ENCODE measurements at places on chromosomes 16 and 17. TPM values are rescaled to one million over a fixed set of nuclear protein-coding genes. Genes with fewer than 3 reads are reported as not detected.

GRCh38 chr17:46732754-46733398, 85.6 kb downstream of the WNT3 start:
- DNase-seq = no peak

DNA sequence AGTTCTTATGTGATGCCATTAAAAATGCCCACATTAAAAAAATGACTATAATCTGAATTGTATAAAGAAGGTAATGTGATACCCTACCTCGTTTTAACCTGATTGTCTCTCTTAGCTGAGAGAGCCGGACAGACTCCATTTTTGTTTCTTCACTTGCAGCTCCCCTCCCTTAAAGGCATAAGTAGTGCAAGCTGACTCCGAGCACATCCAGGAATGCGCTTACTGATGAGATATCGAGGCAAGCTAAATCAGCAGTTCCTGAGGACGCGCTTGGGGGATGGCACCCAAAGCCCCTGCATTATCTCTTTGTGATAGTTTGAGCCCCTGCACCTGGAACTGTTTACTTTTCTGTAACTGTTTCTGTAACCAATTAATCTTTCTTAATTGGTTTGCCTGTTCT, 6.3 kb downstream of the KRT24 start:
- DNase-seq = no peak

DNA sequence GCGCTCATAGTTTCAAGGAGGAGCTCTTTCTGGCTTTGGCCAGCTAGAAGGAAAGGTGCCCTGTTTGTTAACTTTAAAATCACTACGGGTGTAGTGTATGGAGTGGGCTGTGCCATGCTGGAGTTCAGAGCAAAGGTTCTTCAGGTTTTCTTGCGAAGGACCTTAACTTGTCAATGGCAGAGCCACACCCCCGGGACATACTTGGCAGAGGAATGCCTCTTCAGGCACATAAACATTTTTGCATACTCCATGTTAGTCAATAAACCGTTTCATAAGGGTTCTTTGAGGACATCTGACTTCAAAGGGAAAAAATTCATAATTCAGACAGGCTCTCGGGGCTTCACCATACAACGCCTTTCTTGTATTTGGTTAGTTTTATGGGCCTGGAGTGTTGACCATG, 113.0 kb upstream of the PLCG2 start:
- DNase-seq = no peak

GRCh38 chr17:62652251-62653001, 25.0 kb downstream of the MRC2 start:
- no peak for DNase-seq

DNA sequence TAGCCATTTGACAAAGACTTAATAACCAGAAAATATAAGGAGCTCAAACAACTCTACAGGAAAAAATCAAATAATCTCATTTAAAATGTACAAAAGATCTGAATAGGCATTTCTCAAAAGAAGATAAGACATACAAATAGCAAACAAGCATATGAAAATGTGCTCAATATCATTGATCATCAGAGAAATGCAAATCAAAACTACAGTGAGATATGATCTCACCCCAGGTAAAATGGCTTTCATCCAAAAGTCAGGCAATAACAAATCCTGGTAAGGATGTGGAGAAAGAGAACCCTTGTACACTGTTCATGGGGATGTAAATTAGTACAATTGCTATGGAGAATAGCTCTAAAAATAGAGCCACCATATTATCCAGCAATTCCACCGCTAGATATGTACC, 43.1 kb downstream of the HSD17B2 start:
- DNase-seq = no peak

GRCh38 chr17:51046046-51046445, 74.6 kb downstream of the SPAG9 start:
- DNase-seq = no peak

GRCh38 chr16:17944345-17944744, 392.2 kb downstream of the NPIPA8 start:
- no peak for DNase-seq

The KIF18B gene
- 8.7 TPM for polyA plus RNA-seq

The OTOA gene
- 0.07 TPM for polyA plus RNA-seq

The WNK4 gene
- polyA plus RNA-seq = 0.23 TPM

The EME1 gene
- polyA plus RNA-seq = 8.5 TPM

The CLDN7 gene
- polyA plus RNA-seq = 25.0 TPM

The PRR29 gene
- 0.03 TPM for polyA plus RNA-seq
